ENCODE measurements at places on chromosomes 7 and 10.

DNA sequence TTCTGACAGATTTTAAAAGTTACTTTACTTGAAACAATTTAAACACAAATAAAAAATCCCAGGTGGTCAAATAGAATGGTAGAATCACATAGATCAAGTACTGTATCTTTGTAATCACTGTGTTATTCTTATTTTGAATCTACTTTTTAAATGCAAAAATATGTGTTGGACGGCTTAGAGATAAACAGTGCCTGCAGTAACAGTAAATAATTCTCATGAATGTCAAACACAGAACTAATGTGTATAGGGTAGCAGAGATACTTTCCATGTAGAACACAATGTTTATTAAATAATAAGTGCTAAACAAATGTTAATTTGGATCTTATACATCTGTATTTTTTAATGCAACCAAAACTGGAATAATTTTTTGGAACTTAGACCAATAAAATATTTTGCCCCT, 1199.4 kb downstream of the SORCS1 start:
- no peak for DNase-seq

DNA sequence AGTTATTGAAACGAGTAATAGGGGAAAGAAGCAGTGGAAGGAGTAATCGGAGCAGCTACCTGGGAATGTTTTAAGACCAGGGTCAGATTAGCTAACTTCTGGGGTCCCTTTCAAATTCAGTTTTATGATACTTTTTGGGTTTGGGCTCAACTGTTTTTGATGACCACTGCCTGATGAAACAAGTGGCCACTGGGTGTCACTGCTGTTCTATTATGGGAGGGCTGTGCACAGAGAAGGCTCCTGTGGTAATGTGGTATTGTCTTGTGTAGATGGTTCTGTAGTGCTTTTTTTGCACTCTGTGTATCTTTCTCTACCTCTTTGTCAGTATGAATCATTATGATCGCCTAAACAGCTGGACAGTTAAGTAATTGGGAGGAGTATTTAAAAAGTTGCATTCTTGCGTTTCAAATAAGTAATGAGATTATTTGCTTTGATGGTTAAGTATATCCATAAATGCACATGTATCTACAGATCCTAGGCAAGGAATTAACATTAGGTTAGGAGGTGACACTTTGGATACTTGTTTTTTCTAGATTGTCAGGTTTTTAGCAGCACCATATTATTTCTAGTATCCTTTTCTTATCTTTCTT, 128.4 kb downstream of the ABCA13 start:
- no peak for DNase-seq

DNA sequence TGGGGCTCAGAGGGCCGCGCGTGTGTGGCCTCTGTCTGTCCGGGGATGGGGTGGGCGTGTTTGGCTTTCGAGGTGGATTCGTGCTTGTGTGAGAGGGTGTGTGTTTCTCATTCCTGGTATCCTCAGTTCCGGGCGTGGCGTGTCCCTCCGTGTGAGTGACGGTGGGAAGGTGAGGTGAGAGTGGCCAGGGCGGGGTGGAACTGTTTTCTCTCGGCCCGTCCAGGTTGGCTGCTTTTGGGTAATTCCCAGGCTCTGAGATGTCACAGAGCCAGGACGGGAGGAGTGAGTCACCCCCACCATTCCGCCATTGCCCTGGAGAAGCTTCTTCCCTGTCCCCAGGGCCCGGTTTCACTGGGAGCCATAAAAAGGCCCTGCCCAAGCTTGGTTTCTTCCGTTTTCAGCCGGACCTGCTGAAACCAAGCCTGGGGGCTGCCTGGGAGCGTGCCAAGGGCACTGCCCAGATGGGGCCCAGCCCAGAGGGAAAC, 21.3 kb upstream of the CLDN4 start:
- DNase-seq = no peak

GRCh38 chr10:29142516-29143314, 146.2 kb upstream of the LYZL1 start:
- DNase-seq = no peak

GRCh38 chr7:5230265-5231067, 40.4 kb downstream of the WIPI2 start:
- no peak for DNase-seq

All from CD8-positive, alpha-beta memory T cell (primary cell).